ENCODE measurements at places on chromosomes 1 and 21.

GRCh38 chr1:237197470-237198425 is 155.8 kb downstream of the RYR2 start:
- DNase-seq: no peak

DNA sequence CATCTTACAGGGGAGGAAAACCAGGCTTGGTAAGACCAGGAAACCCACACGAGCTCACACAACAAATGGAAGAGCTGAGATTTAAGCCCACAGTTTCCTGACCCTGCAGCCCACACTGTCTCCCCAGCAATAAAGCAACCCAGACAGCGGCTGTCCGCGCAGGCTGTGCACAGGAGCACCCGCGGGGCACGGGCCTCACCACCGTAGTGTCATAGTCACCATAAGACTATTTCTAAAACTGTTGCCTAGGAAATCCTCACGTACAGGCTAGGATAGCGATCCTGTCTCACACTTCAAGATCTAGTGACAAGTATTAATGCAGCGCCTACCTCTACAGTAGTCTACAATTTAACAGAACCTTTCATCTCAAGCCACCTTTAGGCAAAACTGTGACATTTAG is 54.0 kb upstream of the SYT6 start:
- DNase-seq: no peak

DNA sequence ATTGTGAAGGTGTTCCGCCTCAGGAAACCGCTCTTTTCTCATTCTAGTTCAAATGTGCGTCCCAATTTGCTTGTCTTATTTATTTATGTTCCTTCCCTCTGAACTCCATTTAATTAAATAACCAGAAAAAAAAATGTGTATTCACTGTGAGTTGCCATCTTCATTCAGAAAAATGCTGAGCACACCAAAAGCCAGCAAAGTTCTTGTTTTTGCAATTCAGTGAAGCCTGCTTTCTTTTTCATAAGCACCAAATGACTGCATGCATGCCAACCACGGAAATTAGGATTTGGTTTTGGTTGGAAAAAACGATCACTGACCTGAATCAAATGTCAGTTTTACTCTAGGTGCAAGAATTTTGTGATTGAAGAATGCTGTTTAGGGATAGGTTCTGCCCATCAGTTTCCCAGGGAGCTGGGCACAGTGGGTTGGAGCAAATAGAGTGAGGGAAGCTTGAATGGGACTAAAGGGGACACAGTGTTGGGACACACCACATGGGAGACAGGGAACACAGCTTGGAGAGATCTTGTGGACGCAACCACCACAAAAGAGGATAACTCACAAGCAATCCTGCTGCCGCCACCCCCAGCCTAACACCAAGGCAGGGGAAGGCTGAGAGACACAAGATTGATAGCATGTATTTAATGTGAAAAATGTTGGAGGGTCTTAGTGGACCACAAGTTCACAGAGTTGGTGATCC is 183.4 kb upstream of the GALNT2 start:
- no peak for DNase-seq

GRCh38 chr1:21924503-21925005 is 12.6 kb downstream of the HSPG2 start:
- DNase-seq: no peak

- DNase-seq: peak; percentile 47
These were observed at the start of gene C1orf53 for GRCh38 chr1:197902454-197903195. C1orf53 (plus strand) TSS chr1:197902630; CDS start chr1:197902650, 20 bp downstream.

DNA sequence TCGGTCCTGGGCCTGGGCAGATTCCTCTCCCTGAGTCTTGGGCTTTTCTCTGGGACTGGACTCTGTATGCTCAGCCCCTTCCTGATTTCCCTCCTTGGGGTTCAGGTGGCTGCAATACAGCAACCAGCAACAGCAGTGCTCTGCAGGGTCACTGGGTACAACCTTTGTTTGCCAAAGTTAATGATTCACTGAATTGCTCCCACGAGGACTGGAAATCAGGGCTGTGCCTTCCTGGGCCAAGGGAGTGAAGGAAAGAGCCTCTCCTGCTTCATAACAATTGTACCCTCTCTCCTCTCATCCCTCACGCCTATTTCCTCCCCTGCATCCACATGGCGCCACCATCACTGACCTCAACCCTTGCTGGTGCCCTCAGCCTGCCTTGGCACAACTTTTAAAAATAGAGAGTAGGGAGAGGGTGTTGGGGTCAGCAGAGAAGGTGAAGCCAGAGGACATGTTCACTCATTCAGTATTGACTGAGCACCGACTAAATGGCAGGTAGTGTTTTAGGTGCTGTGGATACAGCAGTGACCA is 52.8 kb upstream of the GOLT1A start:
- no peak for DNase-seq

GRCh38 chr1:174322202-174322862 is 125.4 kb upstream of the GPR52 start:
- DNase-seq: no peak

GRCh38 chr1:198298640-198299039 is 141.8 kb downstream of the NEK7 start:
- no peak for DNase-seq

GRCh38 chr1:240366636-240367035 is 245.3 kb downstream of the GREM2 start:
- no peak for DNase-seq

- no peak for DNase-seq
These were observed 19.0 kb downstream of the RASSF5 start for GRCh38 chr1:206526064-206526911.

DNA sequence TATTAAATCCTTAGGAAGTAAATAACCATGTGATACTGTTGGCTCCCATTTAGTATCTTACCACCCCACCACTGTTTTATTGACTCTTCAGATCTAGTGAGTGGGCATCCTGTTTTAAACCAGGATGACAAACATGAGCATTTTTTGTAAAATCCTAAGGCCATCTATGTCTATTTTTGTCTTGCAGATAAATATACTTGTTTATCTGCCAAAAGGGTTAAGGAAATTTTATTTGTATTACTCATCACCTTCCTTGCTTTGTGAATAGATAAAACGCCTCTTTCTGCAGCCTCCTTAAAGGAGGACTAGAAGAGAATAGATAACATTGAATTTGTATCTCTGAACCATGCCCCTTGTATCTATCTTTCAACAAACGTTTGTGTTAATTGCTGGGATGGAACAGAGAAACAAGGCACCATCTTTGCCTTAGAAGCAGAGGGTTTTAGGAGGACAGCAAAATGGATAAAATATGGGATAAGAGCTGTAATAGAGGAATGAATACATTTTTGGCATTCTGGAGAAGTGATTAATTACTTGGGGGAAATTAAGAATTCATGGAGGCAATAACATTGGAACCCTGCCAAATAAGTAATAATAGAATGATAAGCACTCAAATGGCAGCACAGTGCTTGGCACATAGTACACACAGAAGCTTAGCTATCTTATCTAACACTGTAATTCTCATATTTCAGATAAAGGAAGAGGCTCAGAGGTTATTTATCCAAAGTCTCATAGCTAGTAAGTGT is 14.7 kb downstream of the YTHDF2 start:
- no peak for DNase-seq

DNA sequence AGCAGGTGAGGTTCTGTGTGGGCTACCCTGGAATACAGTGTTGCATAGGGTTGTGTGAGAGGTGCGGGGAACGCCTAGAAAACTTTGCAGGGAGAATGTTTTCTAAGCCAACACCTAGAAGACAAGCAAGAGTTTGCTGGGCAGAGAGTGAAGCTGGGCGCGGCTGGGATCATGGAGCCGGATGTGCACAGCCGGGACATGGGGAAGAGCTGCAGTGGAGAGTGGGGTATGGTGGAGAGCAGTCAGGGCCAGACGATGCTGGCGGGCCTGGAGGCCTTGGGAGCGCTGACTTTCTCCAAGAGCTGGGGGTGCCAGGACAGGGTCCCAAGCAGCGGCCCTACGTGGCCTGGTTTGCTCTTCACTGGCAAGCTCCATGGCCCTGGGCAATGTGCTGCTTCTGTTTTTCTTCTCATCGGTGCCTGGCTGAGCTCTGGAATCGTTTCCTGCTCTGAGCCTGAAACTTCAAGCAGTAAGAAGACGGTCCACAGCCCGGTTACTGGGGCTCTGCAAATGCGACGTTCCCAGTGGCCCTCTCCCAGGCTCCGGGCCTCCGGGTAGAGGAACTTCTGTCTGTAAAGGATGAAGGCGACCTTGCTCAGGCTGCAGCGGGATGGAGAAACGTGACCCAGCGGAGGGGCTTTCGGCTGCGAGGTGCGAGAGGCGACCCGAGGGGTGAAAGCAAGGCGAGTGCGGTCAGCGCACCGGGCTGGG is 51.9 kb upstream of the CD34 start:
- DNase-seq: no peak

- DNase-seq: no peak
These were observed 66.7 kb downstream of the TLR5 start for GRCh38 chr1:223076362-223076761.

GRCh38 chr21:45849651-45850050 is 131.9 kb upstream of the COL6A1 start:
- DNase-seq: no peak

GRCh38 chr1:23436520-23437354 is 12.2 kb upstream of the TCEA3 start:
- DNase-seq: no peak

DNA sequence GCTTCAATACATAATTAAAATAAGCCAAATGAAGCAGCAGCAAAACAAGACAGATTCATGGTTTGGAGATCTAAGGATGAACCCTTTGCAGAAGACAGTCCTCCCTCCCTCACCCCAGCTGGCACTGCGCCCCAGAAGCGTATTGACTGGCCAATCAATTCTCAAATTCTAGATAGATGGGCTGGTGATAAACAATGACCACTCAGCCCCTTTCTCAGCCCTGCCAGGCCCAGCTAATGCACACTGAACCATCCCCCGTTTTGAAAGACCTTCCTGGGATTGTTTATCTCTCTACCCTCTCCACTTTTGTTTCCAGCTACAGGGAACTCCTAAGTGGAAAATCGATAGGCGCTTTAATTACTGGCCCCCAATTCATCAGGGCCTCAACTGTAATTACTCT is 29.0 kb downstream of the TNR start:
- no peak for DNase-seq

- DNase-seq: no peak
These were observed 144.7 kb downstream of the ROR1 start for GRCh38 chr1:63918418-63918945.

DNA sequence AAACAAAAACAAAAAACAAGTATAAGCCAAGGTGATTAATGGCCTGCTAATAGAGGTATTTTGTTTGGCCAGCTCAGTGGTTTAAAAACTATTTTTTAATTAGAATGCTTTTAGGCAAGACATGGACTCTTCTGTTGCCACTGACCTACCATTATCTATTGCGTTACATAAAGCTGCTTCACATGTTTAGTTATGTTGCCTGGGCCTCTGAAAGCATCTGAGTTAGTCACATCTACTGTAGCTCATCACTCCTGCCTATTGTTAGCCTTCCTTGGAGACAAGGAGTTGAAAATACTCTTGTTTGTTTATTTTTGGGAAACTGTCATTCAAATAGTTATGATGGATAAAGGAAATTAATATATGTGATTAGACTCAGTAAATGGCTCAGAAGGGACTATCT is 14.3 kb downstream of the DNAJB4 start:
- DNase-seq: no peak

DNA sequence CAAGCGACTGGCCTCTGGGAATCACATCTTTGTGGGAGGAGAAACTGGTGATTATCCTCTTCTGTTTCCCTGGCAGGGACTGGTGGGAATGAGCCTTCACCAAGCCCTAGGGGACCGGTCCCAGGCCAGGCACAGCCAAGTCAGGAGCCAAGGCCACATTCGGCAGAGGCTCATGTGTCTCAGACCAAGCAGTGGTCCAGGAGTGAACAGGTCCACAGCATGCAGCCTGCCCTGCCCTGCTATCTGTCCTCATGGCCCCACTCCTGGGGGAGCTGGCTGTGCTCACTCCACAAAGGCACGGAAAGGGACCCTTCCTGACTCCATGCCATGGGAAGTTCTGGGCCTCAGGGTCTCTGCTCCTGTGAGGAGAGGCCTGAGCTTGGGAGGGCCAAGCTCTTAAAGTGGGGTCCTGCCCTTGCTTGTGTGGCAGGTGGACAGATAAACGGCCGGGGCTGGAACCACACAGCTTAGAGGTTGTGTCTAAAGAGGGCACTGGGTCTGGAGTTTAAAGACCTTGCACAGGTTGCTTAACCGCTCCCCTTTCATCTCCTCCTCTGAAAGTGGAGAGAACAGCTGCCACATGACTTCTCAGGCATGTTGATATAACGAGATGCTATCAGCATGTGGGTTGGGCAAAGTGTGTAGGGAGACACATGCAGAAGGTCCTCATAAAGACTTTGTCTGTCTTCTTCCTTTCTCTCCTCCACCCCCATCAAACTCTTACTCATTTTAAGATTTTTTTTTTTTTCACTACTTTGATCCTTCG is 57.5 kb downstream of the CASQ2 start:
- DNase-seq: no peak

DNA sequence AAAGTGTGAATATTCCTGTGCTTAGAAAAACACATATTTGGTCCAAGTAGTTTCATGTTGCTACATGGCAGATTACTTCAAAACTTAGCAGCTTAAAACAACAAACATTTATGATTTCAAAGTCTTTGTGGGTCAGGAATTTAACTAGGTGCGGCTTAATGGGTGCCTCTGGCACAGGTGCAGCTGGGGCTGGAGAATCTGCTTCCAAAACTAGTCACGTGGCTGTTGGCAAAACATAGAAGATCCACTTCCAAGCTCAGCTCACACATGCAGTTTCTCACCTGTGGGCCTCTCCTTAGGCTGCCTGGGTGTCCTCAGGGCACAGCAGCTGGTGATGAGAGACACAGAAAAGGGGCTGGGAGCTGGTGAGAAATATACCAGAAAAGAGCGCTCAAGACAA is 263.4 kb downstream of the TTLL7 start:
- DNase-seq: no peak

DNA sequence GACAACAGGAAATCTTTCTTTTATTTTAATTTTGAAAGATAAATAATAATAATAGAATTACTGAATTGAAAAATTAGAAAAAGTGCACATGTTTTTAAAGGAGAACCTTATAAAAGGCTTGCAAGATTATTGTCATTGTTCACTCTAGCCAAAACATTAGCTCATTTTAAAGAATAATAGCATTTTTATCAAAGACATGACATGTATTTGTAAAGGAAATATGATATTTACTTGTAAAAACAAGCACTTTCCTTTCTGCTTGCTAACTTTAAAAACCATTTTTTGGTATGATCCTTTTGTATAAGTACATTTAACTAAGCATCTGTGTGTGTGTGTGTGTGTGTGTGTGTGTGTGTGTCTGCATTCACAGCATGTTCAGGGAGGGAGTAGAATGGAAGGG is 156.3 kb upstream of the C1orf87 start:
- no peak for DNase-seq

Measured in GM12864 (cell line).